Lung (tissue), 17 donors: ENCODE measurements at places on chromosomes 4 and X. TPM values are rescaled to one million over a fixed set of nuclear protein-coding genes. Genes with fewer than 3 reads are reported as not detected.

DNA sequence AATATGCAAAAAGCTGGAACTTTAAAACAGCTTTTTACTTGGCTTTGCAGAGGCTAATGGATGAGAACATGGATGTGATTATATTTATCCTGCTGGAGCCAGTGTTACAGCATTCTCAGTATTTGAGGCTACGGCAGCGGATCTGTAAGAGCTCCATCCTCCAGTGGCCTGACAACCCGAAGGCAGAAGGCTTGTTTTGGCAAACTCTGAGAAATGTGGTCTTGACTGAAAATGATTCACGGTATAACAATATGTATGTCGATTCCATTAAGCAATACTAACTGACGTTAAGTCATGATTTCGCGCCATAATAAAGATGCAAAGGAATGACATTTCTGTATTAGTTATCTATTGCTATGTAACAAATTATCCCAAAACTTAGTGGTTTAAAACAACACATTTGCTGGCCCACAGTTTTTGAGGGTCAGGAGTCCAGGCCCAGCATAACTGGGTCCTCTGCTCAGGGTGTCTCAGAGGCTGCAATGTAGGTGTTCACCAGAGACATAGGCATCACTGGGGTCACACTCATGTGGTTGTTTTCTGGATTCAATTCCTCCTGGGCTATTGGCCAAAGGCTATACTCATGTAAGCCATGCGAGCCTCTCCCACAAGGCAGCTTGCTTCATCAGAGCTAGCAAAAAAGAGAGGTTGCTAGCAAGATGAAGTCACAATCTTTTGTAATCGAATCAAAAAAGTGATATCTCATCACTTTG lies 15.6 kb downstream of the TLR8 start:
- no peaks in the 10 kb centered on the region for H3K36me3 ChIP-seq
- no peaks in the 10 kb centered on the region for H3K4me1 ChIP-seq
- H3K4me3 ChIP-seq, result no peak overlapping the region

DNA sequence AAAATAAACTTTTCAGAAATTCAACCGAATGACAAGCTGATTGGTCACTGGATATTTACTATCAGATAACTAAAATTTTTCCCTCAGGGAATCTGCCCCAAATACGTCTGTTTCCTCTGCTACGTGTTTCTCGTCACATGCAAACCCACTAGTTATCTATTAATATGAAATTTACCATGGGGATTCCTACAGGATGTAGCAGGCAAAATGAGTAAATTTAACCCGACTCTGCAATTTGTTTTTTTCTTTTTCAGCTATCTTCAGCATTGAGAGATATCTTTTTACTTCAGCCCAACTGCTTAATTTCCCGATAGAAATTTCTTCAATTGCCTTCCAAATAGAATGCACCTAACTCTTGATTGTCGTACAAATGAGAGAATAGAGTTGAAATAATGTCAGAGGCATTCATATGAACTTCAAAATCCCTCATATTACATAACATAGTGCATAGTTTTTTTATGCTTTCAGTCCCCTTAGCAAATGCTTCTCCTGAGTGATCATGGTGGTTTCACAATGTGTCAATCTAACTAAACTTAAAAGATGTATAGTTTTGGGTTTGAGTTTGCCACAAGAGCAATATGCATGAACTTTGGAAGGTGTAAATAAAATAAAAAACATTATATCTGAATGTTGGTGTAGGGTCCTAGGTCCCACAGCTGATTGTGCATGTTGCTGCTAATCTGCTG lies 913.1 kb upstream of the GRIA3 start:
- H3K27me3 ChIP-seq, result no peaks in the 10 kb centered on the region
- H3K27ac ChIP-seq, result no peak overlapping the region
- H3K36me3 ChIP-seq, result no peaks in the 10 kb centered on the region
- no peak overlapping the region for H3K4me3 ChIP-seq

- H3K4me3 ChIP-seq, result no peak overlapping the region
- no peak for DNase-seq
- no peaks in the 10 kb centered on the region for H3K36me3 ChIP-seq
Observed at GRCh38 chrX:119917877-119918276, 22.2 kb downstream of the AKAP14 start.

- no peaks in the 10 kb centered on the region for H3K27me3 ChIP-seq
- DNase-seq, result no peak
- H3K4me1 ChIP-seq, result no peaks in the 10 kb centered on the region
- H3K36me3 ChIP-seq, result no peaks in the 10 kb centered on the region
- no peak overlapping the region for H3K27ac ChIP-seq
Observed at GRCh38 chrX:19680580-19680979, 165.3 kb upstream of the MAP3K15 start.

DNA sequence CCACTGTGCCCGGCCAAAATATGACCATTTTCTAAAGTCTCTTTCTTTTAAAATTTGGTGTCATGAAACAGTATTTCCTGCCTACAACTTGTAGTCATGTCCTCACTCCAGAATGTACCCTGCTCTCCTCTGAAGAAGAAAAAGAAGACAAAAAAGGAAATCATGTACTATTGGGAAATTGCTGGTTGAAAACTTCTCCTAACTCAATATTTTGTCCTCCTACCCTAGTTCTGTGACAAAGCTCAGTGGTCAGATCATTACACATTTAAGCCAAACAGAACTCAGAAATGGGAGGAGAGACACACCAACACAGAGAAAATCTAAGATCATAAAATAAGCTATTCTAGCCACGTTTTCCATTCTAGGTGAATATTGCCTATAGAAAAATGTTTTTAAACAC lies 127.7 kb downstream of the IRF2 start:
- no peaks in the 10 kb centered on the region for H3K36me3 ChIP-seq
- no peak for DNase-seq
- H3K4me3 ChIP-seq, result no peak overlapping the region
- peak overlapping the region; percentile 17 for H3K27ac ChIP-seq
- H3K27me3 ChIP-seq, result no peaks in the 10 kb centered on the region

GRCh38 chr4:48557478-48557877 lies 67.4 kb downstream of the ZAR1 start:
- no peaks in the 10 kb centered on the region for H3K27me3 ChIP-seq
- H3K36me3 ChIP-seq, result peaks cover 52% of the 10 kb centered on the region
- no peak for DNase-seq
- H3K4me3 ChIP-seq, result no peak overlapping the region
- H3K4me1 ChIP-seq, result no peaks in the 10 kb centered on the region

DNA sequence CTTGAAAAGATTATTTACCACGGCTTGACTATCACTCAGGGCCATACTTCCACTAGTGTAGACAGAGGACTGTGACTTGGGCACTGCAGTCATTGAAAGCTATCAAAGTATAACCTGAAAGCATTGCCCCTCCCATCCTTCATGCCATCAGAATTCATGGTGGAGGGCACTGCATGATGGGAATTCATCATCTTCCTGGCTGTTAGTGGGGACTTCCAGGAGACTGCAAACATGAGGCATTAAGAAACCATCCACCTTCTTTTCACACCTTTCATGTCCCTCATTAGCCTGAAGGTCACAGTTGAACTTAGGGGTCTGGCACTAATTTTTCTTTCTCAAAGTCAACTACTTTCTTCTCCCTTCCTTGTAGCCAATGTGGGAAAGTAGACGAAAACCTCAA lies 25.8 kb downstream of the VSIG4 start:
- DNase-seq, result no peak
- no peaks in the 10 kb centered on the region for H3K4me1 ChIP-seq
- H3K4me3 ChIP-seq, result no peak overlapping the region
- peak overlapping the region; percentile 43 for H3K27ac ChIP-seq

GRCh38 chr4:61782133-61782532 lies 582.0 kb downstream of the ADGRL3 start:
- no peak overlapping the region for H3K4me3 ChIP-seq
- H3K4me1 ChIP-seq, result peaks cover 4% of the 10 kb centered on the region
- DNase-seq, result no peak
- no peaks in the 10 kb centered on the region for H3K36me3 ChIP-seq
- H3K27ac ChIP-seq, result no peak overlapping the region

DNA sequence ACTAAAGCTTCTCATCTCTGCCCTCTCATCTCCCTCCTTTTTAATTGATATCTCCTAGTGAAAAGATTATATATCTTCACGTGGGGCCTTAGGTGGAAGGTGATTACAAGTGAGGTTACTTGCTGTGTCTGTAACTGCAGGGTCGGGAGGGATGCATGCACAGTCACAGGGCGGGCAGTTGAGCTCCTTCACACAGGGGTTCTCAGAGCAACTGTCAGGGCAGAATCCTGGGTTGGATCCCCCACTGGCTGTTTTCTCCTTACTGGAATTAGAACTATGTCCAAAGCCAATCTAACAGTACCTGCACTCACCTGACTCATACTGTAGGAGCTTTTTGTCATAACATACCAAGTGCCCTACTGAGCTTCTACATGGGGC lies 141.1 kb downstream of the AASDH start:
- no peak for DNase-seq
- H3K27me3 ChIP-seq, result no peaks in the 10 kb centered on the region
- no peak overlapping the region for H3K27ac ChIP-seq

GRCh38 chr4:128782875-128783614 lies 26.5 kb upstream of the JADE1 start:
- no peaks in the 10 kb centered on the region for H3K4me1 ChIP-seq
- H3K36me3 ChIP-seq, result no peaks in the 10 kb centered on the region
- H3K27ac ChIP-seq, result no peak overlapping the region

DNA sequence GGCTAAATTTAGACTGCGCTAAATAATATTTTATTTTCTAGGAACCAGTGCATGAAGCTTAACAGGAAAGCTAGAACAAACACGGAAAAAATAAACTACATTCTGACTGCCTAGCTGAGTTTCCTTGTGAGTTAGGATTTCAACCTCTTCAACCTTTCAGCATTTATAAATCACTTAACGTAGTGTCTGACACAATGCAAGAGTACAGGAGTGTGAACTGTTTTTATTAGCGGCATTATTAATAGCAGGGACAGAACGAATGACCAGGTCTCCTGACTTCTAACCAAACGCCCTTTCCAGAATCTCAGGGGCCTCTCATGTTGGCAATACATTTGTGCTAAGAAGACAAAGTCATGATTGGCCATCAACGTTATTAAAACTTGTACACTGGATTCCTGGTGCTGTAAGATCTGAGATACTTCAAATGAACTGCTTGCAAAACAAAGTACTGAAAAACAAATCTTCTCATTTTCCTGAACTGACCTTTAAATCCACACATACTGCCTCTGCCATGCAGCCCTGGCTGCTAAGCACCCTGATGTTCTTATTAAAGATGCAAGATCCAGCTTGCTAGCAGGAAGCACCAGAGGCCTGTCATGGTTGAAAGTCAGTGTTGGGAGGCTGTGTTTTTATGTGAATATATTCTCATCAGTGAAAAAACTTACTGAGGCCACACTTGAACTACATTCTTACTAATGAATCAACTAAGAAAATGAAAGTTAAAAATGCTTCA lies 380.4 kb upstream of the CPEB2 start:
- no peaks in the 10 kb centered on the region for H3K36me3 ChIP-seq
- H3K27ac ChIP-seq, result no peak overlapping the region
- no peaks in the 10 kb centered on the region for H3K27me3 ChIP-seq
- DNase-seq, result no peak
- no peaks in the 10 kb centered on the region for H3K4me1 ChIP-seq
- H3K4me3 ChIP-seq, result no peak overlapping the region

GRCh38 chrX:131895807-131896206 lies 127.3 kb upstream of the STK26 start:
- DNase-seq, result no peak
- H3K36me3 ChIP-seq, result no peaks in the 10 kb centered on the region
- peaks cover 60% of the 10 kb centered on the region for H3K27me3 ChIP-seq
- no peak overlapping the region for H3K27ac ChIP-seq
- no peaks in the 10 kb centered on the region for H3K4me1 ChIP-seq

GRCh38 chr4:2254665-2255500 lies 7.0 kb downstream of the MXD4 start:
- DNase-seq, result no peak
- H3K4me1 ChIP-seq, result peaks cover 15% of the 10 kb centered on the region
- no peak overlapping the region for H3K4me3 ChIP-seq
- no peak overlapping the region for H3K27ac ChIP-seq

DNA sequence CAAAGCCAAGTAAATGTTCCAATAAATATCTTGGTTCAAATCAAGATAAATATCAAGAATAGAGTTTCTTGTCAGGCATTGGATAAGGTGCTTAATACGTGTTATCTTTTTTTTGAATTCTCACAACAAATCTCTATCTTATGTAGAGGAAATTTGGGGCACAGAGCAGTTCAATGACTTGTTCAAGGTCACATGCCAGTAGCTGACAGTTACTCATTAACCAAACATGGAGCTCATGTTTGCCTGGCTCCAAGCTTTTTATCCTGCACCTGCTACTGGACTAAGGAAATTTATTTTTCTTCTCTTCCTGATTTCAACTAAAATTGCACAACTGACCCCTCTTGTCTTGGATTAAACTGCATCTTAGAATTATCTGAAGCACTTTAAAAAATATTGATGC lies 76.3 kb downstream of the ATP10D start:
- H3K27me3 ChIP-seq, result no peaks in the 10 kb centered on the region
- H3K4me3 ChIP-seq, result no peak overlapping the region
- H3K36me3 ChIP-seq, result peaks cover 13% of the 10 kb centered on the region
- H3K27ac ChIP-seq, result no peak overlapping the region
- no peaks in the 10 kb centered on the region for H3K4me1 ChIP-seq

DNA sequence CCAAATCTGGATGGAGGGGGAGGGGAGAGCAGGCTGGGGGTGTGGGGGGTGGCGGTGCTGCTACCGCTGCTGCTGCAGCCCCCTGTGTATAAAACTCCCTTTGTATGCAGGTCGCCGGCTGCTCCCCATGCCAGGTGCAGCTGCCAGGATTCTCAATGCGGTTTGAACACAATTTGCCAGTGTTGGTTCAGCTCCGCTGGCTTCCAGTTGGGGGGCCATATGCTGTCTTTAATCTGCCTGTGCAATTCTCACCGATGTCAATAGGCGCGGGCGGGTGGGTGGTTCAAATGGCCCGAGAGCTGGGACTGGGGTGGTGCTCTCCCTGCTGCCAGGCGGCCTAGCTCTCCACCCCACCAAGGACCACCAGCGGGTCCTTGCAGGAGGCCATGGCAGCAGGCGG lies 257.6 kb downstream of the BCOR start:
- H3K4me1 ChIP-seq, result no peaks in the 10 kb centered on the region
- no peak for DNase-seq
- H3K4me3 ChIP-seq, result no peak overlapping the region
- H3K27me3 ChIP-seq, result no peaks in the 10 kb centered on the region

Gene FGF13
- 7.5 TPM for total RNA-seq

Gene IL1RAPL2
- not detected for total RNA-seq

Gene OR13H1
- total RNA-seq, result not detected

Gene TMSB4X
- total RNA-seq, result 8,614 TPM

Gene PPEF2
- total RNA-seq, result not detected
